ENCODE measurements at places on chromosomes 5 and 9. TPM values are rescaled to one million over a fixed set of nuclear protein-coding genes. Genes with fewer than 3 reads are reported as not detected.

SPINK6 gene
- not detected for total RNA-seq

GRCh38 chr9:4433379-4433778 is 56.9 kb upstream of the SLC1A1 start:
- DNase-seq: no peak
- H3K36me3 ChIP-seq: no peaks in the 10 kb centered on the region
- H3K27ac ChIP-seq: no peak overlapping the region
- H3K4me3 ChIP-seq: no peak overlapping the region
- H3K27me3 ChIP-seq: no peaks in the 10 kb centered on the region

RNF208 gene
- 24.0 TPM for total RNA-seq

PCDHGA6 gene
- total RNA-seq: 0.80 TPM

GRCh38 chr9:103789686-103790085 is 304.4 kb upstream of the SMC2 start:
- no peaks in the 10 kb centered on the region for H3K27me3 ChIP-seq
- no peak overlapping the region for H3K4me3 ChIP-seq
- no peaks in the 10 kb centered on the region for H3K4me1 ChIP-seq
- no peaks in the 10 kb centered on the region for H3K36me3 ChIP-seq

- no peak for DNase-seq
- H3K4me1 ChIP-seq: peaks cover 39% of the 10 kb centered on the region
- H3K4me3 ChIP-seq: no peak overlapping the region
- H3K27me3 ChIP-seq: no peaks in the 10 kb centered on the region
- H3K27ac ChIP-seq: peak overlapping the region; percentile 58
Observed at GRCh38 chr5:14429101-14430050, 152.2 kb upstream of the OTULINL start.

GRCh38 chr9:5321058-5321457 is 16.5 kb upstream of the RLN2 start:
- H3K27me3 ChIP-seq: peaks cover 2% of the 10 kb centered on the region
- H3K36me3 ChIP-seq: peaks cover 3% of the 10 kb centered on the region
- H3K27ac ChIP-seq: no peak overlapping the region
- H3K4me1 ChIP-seq: no peaks in the 10 kb centered on the region

GRCh38 chr9:121607434-121608167 is 43.8 kb upstream of the DAB2IP start:
- H3K4me3 ChIP-seq: no peak overlapping the region
- no peaks in the 10 kb centered on the region for H3K36me3 ChIP-seq
- DNase-seq: no peak
- no peak overlapping the region for H3K27ac ChIP-seq
- no peaks in the 10 kb centered on the region for H3K27me3 ChIP-seq

PCDHA6 gene
- 12.5 TPM for total RNA-seq

DNA sequence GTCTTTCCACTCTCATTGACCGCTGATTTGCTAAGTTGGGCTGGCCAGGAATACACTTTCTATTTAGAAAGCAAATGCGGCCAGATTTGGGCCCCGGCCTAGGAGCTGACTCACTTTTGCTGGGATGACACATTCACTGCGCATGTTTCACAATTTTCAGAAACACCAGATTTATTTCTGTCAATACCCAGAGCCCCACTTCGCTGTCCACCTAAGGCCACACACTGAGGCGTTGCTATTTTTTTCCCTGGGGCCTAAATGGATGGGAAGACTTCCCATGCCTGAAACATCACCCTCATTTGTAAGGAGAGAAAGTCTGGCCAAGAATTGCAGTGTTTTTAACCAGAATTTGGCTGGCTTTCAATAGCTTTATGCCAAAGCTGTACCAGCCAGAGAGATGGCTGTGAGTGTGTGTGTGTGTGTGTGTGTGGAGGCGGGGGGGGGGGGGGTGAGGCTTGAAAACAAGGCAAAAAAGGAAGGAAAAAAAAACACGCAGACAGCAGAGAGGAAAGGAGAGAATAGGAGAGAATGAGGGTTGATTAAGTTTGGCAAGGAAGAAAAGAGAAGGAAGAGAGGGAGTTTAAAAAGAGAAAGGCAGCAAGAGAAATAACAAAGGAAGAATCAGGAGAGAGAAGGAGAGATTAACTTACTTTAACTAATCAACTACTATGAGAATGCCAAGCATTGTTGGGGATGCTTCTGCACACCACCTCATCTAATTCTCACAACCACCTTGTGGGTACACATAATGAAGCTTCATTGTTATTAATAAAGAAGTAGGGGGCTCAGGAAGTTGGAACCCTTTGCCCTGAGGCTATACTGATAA is 261.4 kb upstream of the KLF4 start:
- no peak overlapping the region for H3K4me3 ChIP-seq
- H3K4me1 ChIP-seq: no peaks in the 10 kb centered on the region
- H3K27ac ChIP-seq: no peak overlapping the region
- H3K27me3 ChIP-seq: peaks cover 91% of the 10 kb centered on the region
- no peak for DNase-seq

GRCh38 chr5:1343931-1344901 is 683 bp downstream of the CLPTM1L start:
- peak overlapping the region; percentile 78 for H3K4me3 ChIP-seq
- H3K4me1 ChIP-seq: peaks cover 14% of the 10 kb centered on the region
- no peaks in the 10 kb centered on the region for H3K27me3 ChIP-seq
- no peak for DNase-seq
- peak overlapping the region; percentile 79 for H3K27ac ChIP-seq
- H3K36me3 ChIP-seq: peaks cover 13% of the 10 kb centered on the region

DNA sequence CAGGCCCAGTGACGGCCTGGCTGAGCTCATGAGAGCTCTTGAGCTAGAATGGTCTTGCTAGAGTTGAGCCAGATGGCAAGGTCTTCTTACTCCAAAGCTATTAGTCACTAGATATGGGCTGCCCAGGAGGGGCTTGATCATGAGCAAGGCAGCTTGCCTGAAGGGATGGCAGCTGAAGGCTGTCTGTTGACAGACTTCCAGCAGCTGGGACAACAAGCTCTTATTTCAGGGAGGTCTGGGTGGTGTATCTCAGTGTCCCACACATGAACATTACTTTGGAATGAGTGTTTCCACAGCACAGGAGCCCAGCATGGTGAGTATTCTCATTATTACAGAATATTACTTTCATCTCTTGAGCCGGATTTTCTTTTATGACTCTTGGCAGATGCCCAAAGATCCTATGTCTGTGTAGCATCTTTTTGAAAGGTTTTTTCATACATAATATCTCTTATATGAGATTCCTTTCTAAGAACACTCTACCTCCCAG is 414.1 kb downstream of the ARHGEF28 start:
- H3K27me3 ChIP-seq: no peaks in the 10 kb centered on the region
- H3K36me3 ChIP-seq: no peaks in the 10 kb centered on the region
- DNase-seq: no peak
- no peak overlapping the region for H3K27ac ChIP-seq
- peaks cover 3% of the 10 kb centered on the region for H3K4me1 ChIP-seq
- no peak overlapping the region for H3K4me3 ChIP-seq

DNA sequence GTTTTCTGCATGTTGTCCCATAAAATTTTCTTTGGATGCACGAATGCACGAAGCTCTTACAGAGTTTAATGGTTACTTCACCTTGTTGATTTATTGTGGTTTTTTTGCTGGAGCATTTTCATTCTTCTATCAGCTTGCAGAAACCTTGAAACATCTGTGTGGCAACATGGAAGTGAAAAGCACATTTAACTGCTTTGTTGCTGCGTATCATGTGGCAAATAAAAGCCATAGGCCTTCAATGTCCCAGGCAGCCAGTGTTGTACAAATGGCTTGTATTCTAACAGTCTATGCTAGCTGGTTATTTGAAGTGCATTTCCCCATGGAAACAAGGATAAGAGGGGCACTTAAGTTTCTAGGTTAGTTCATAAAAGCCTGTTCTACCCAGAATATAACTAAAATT is 42.5 kb upstream of the RASGRF2 start:
- H3K27me3 ChIP-seq: no peaks in the 10 kb centered on the region
- H3K4me1 ChIP-seq: no peaks in the 10 kb centered on the region

- H3K27ac ChIP-seq: no peak overlapping the region
- H3K4me1 ChIP-seq: peaks cover 2% of the 10 kb centered on the region
- H3K4me3 ChIP-seq: no peak overlapping the region
- DNase-seq: peak; percentile 8
Observed at GRCh38 chr9:114007991-114008666, 70.0 kb downstream of the AMBP start.

DNA sequence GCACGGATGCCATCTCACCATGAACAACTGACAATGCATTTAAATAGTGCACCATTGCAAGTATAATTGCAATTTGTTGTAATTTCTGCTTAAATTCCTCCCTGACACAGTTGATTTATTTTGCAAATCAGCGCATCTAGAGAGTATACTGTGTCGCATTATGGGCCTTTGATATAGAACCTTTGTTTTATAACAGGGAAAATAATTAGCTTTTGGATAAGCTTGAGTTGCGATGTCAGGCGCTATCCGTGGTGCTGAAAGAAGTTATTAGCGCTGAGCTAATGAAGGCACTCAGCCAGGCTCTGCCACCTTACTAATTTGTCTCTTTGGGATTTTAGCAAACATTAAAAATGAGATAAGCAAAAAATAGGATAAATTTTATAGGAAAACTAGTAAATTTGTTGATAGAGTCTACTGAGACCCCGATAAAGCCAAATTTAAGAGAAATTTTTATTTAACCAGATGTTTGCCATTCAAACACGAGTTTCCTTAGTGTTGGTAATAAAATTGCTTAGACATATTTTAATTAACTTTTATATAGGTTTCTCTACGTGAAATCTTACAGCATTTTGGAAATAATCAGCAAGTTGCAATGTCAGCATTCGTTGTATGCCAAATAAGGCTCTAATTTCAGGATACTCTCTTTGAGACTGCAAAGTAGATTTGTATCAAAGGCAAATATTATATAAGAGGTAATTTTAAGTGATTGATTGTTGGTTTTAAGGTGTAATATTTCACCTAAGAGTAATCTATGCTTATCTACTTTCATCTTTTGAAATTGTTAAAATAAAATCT is 355.5 kb downstream of the TLR4 start:
- no peak overlapping the region for H3K27ac ChIP-seq
- no peak overlapping the region for H3K4me3 ChIP-seq
- peaks cover 12% of the 10 kb centered on the region for H3K4me1 ChIP-seq
- peak; percentile 22 for DNase-seq

PKD2L2 gene
- not detected for total RNA-seq

NTRK2 gene
- total RNA-seq: 4.7 TPM

GRCh38 chr5:128629157-128629556 is 91.1 kb upstream of the FBN2 start:
- no peak overlapping the region for H3K4me3 ChIP-seq
- no peaks in the 10 kb centered on the region for H3K27me3 ChIP-seq
- no peaks in the 10 kb centered on the region for H3K4me1 ChIP-seq
- H3K27ac ChIP-seq: no peak overlapping the region
- no peak for DNase-seq
- no peaks in the 10 kb centered on the region for H3K36me3 ChIP-seq

VCAN gene
- total RNA-seq: 673 TPM

GRCh38 chr5:114360357-114360756 is 1.5 kb upstream of the KCNN2 start:
- H3K27ac ChIP-seq: no peak overlapping the region
- H3K4me3 ChIP-seq: peak overlapping the region; percentile 84
- DNase-seq: no peak
- H3K36me3 ChIP-seq: no peaks in the 10 kb centered on the region

ACOT12 gene
- not detected for total RNA-seq

GRCh38 chr5:28862860-28863196 is 1824.4 kb upstream of the CDH9 start:
- peaks cover 10% of the 10 kb centered on the region for H3K36me3 ChIP-seq
- no peak for DNase-seq
- peak overlapping the region; percentile 95 for H3K27ac ChIP-seq
- peak overlapping the region; percentile 40 for H3K4me3 ChIP-seq

TAF11L5 gene
- not detected for total RNA-seq

DND1 gene
- 3.1 TPM for total RNA-seq

DNA sequence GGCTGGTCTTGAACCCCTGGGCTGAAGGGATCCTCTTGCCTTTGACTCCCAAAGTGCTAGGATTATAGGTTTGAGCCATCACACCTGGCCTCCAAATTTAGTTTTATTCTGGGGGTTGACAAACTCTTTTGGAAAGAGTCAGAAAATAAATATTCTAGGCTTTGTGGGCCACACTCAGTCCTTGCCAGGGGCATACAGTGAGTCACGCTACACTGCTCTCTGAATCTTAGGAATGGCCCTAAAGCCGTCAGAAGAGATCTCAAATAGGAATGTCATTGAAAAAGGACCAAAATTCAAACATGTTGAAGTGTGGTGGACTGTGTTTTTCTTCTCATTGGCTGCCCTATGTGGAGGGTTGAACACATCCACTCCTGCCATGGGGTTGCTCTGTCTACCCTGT is 127.7 kb upstream of the BASP1 start:
- DNase-seq: no peak
- H3K27me3 ChIP-seq: peaks cover 3% of the 10 kb centered on the region
- no peak overlapping the region for H3K27ac ChIP-seq
- H3K4me1 ChIP-seq: no peaks in the 10 kb centered on the region
- H3K36me3 ChIP-seq: no peaks in the 10 kb centered on the region

DNA sequence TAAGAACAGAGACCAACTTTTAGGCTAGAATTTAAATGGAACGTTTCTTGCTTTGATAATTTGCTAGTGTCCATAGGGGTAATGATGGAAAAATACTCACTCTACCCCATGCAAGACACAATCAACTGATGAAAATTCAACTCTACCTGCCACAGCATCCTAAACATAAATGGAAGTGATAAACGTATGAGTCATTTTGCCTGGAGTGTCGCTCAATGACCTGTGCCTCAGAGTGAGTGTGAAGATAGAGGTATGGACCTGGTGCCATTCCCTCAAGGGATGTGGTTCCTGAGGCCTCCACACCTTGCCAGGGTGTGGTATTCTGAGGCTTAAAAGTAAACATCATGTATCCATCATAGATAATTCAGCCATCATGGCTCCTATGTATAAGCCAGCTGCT is 14.0 kb downstream of the ARL14EPL start:
- no peaks in the 10 kb centered on the region for H3K27me3 ChIP-seq
- H3K4me3 ChIP-seq: no peak overlapping the region
- no peak overlapping the region for H3K27ac ChIP-seq
- no peaks in the 10 kb centered on the region for H3K4me1 ChIP-seq
- DNase-seq: no peak

SHISAL2B gene
- 0.51 TPM for total RNA-seq

DBN1 gene
- 422 TPM for total RNA-seq

SHOC1 gene
- total RNA-seq: not detected

- H3K27ac ChIP-seq: peak overlapping the region; percentile 27
- H3K4me1 ChIP-seq: peaks cover 16% of the 10 kb centered on the region
- DNase-seq: no peak
- peaks cover 31% of the 10 kb centered on the region for H3K27me3 ChIP-seq
Observed at GRCh38 chr5:132808448-132808847, 4.7 kb upstream of the SOWAHA start.

DNA sequence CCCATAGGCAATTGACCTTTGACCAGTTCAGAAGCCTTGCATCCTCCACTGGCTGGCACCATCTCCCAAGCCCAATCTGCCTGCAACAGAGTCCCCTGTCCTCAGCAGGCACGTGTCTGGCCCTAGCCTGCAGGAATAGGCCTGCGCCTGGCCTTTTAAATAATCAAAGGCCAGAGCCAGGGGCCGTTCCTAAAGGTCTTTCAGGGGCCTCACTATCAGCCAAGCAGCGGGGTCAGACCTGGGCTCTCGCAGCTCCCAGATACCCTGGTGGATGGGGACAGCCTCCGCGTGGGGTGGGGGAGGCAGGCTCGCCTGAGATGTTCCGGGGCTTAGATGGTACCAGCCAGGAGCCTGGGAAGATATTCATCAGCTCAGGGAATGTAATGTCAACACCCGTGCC is 32.6 kb downstream of the SLC6A3 start:
- H3K27ac ChIP-seq: no peak overlapping the region
- no peak for DNase-seq
- peaks cover 31% of the 10 kb centered on the region for H3K27me3 ChIP-seq
- H3K36me3 ChIP-seq: no peaks in the 10 kb centered on the region

- no peaks in the 10 kb centered on the region for H3K36me3 ChIP-seq
- no peaks in the 10 kb centered on the region for H3K4me1 ChIP-seq
- no peak overlapping the region for H3K4me3 ChIP-seq
- no peak overlapping the region for H3K27ac ChIP-seq
- DNase-seq: no peak
Observed at GRCh38 chr5:7808998-7809397, 41.9 kb downstream of the CFAP90 start.

ABHD17B gene
- total RNA-seq: 38.3 TPM

Measured in progenitor cell of endocrine pancreas (in vitro differentiated cells).